ENCODE measurements at places on chromosomes 4 and X.
A peak's percentile ranks its signal among the peaks of the same experiment; 100 is the strongest.

GRCh38 chr4:162510115-162510514 lies 346.3 kb upstream of the FSTL5 start:
- no peak for DNase-seq

DNA sequence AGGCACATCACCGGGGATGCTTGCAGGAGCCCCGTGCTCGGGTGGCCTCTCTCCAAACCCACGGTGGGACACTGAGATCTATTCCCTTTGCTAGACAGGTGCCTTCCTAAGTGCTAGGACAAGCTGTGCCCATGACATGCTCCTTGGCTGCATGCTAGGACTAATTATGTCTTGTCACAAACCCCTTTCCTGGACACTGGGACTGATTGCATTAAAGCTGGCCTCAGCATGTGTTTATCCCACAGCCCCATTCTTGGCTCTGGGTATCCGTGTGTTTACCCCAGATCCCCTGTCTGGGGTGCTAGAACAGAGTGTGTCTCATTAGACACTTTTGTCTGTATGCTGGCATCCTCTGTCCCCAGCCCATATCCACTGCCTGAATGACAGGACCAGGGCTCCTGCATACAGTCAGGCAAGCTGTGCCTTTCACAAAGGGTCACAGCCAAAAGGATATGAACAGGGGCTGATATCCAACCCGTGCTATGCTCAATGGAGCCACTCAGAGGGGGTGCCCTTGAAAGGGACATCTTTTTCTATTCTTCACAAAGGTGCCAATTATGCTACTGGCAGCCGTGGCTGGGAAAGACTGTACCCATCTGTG lies 9.2 kb upstream of the IQSEC2 start:
- DNase-seq = no peak

GRCh38 chrX:117274965-117275364 lies 812.2 kb upstream of the CT83 start:
- DNase-seq = no peak

DNA sequence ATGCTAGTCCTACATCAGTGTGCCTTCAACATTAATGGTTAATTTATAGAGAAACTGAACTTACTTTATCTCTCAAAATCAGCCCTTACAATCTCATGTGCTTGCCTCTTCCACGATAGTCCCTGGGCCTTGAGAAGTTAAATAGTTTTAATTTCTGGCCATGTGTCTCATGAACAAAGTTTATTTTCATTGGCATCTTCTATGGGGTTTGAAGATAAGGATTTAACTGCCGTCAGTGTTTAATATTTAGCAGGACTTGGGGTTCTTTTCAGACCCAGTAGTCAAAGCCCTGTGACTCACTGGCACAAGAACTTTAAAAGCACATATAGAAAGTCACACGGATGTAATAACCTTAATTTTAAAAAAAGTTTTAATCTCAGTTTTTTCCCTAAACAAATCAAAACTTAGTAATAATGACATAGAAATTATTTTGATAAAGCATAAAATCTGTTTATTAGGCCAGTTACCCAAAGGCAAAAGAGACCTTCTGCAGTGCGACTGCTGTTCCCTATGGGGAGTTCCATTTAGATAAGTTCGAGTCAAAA lies 10.1 kb upstream of the MPP1 start:
- no peak for DNase-seq

GRCh38 chrX:144259054-144259453 lies 375.2 kb downstream of the UBE2NL start:
- DNase-seq = no peak

DNA sequence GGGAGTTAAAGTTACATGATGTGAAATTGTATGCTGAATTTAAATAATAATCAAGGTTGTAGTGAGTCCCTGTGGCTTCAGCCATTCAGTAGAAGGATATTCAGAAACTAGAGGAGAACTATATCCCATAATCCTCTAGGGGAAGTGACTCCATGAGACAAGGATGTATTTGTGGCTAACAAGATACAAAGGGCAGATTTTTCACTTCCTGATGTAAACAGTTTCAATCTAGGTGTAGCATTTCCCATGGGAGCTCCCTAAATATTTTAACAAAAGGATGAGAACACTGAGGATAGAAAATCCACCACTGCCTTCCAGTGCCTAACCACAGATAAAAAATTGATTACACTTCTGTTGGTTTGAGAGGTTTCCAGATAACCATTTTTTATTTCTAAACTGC lies 435.4 kb upstream of the TENM3 start:
- no peak for DNase-seq

DNA sequence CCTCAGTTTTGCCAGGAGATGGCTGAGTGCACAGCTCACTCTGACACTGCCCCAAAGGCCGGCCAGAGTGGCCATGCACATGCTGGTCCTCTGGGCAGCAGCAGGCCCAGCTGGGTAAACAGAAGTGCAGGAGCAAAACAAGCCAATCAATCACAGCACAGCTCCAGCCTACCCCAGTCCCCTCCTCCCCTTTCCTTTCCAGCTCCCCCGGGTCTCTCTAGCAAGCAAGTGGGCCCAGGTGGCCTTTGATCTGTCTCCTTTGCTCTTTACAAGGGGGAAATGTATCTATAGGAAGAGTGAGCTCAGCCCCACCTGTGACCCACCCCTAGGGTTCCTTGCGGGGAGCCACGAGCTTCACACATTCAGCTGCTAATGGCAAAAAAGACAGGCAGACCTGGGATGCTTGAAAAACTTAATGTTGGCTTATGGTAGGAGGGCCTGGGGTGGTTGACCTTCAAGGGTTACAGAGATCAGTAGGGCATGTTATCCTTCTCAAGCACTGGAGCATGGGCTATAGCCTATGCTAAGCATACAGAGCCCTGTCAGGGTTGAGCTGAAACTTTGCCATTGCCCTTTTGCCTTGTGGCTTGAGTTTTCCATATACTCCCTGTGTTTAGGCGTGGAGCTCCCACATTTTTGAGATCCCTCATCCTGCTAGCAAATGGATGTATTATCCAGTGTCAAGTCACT lies 57.8 kb upstream of the PLAC1 start:
- no peak for DNase-seq

DNA sequence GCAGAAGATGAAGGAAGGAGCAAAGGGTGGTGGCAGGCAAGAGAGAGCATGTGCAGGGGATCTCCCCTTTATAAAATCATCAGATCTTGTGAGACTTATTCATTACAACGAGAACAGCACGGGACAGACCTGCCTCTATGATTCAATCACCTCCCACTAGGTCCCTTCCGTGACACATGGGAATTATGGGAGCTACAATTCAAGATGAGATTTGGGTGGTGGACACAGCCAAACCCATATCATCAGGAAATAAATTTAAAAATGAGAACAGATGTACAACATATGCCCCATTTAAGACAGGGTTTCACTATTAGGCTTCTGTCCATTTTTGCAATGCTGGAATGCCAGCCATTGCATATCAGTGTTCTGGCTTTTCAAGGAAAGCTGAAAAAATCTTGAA lies 346.7 kb upstream of the SLIT2 start:
- DNase-seq = no peak

DNA sequence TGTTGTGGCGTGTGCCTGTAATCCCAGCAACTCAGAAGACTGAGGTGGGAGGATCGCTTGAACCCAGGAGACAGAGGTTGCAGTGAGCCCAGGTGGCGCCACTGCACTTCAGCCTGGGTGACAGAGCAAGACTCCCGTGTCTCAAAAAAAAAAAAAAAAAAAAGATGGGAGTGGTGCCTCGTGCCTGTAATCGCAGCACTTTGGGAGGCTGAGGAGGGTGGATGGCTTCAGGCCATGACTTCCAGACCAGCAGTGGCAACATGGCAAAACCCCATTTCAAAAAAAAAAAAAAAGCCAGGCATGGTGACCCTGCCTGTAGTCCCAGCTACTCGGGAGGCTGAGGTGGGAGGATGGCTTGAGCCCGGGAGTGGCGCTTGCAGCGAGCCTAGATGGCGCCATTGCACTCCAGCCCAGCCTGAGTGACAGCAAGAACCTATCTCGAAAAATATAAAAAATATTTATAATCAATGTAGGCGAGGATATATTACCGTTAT lies 27.0 kb downstream of the EIF2S3 start:
- peak; percentile 9 for DNase-seq

- no peak for DNase-seq
These were observed 283.6 kb downstream of the RPA4 start for GRCh38 chrX:97167333-97167732.

DNA sequence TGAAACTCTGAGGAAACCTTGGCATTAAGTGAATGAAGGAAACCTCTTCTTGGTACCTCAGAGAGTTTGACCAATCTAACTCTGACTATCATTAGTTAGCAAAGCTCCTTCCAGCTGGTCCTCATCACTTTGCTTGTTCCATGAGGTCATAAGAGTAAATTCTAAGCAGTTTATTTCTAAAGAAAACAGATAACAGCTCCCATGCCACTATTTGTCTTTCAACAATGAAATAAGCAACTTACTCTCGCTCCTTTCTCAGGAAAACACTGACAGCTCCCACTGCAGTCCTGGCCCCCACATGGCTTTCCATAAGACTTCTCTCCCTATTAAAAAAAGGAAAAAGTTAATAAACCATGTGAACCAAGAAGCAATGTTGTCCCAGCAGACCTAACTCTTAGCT lies 127.7 kb downstream of the COL4A6 start:
- DNase-seq = no peak

- no peak for DNase-seq
These were observed 12.7 kb downstream of the GUCY1A1 start for GRCh38 chr4:155679343-155679742.
